Naive thymus-derived CD4-positive, alpha-beta T cell (primary cell): ENCODE measurements at places on chromosomes 5 and 9.
A peak's percentile ranks its signal among the peaks of the same experiment; 100 is the strongest.

GRCh38 chr9:137445275-137445807 is 4.2 kb upstream of the ENTPD8 start:
- H3K27me3 ChIP-seq = no peaks in the 10 kb centered on the region
- H3K36me3 ChIP-seq = no peaks in the 10 kb centered on the region
- H3K4me1 ChIP-seq = peaks cover 18% of the 10 kb centered on the region
- DNase-seq = peak; percentile 68
- no peak overlapping the region for H3K4me3 ChIP-seq

- peak overlapping the region; percentile 87 for H3K27ac ChIP-seq
- peaks cover 8% of the 10 kb centered on the region for H3K36me3 ChIP-seq
- peaks cover 35% of the 10 kb centered on the region for H3K4me1 ChIP-seq
- no peaks in the 10 kb centered on the region for H3K27me3 ChIP-seq
- H3K4me3 ChIP-seq = no peak overlapping the region
- no peak for DNase-seq
These were observed 2.0 kb upstream of the ZNF622 start for GRCh38 chr5:16467363-16468219.

- H3K27ac ChIP-seq = no peak overlapping the region
- DNase-seq = no peak
- H3K36me3 ChIP-seq = no peaks in the 10 kb centered on the region
- H3K4me3 ChIP-seq = no peak overlapping the region
- peaks cover 7% of the 10 kb centered on the region for H3K4me1 ChIP-seq
- H3K27me3 ChIP-seq = no peaks in the 10 kb centered on the region
These were observed 83.7 kb downstream of the GALNT10 start for GRCh38 chr5:154273963-154274827.

DNA sequence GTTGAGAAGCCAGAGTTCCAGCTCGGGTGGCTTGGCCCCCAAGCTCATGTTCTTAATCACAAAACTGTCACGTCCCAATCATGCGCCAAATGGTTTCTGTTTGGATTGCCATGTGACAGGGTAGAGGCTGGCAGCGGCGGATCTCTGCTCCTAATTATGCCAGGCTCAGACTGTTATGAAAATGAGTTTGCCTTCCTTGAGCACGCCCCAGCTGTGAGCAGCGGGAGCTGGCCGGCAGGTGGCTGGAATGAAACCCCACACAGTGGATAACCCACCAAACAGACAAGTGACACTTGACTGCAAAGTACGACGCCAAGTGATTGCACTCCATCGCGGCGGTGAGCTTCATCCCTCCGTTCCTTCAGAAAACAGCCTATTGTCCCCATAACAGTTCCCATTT is 75.4 kb downstream of the CFAP77 start:
- H3K4me3 ChIP-seq = no peak overlapping the region
- DNase-seq = no peak
- no peaks in the 10 kb centered on the region for H3K27me3 ChIP-seq
- peaks cover 23% of the 10 kb centered on the region for H3K4me1 ChIP-seq
- H3K27ac ChIP-seq = no peak overlapping the region
- H3K36me3 ChIP-seq = no peaks in the 10 kb centered on the region

DNA sequence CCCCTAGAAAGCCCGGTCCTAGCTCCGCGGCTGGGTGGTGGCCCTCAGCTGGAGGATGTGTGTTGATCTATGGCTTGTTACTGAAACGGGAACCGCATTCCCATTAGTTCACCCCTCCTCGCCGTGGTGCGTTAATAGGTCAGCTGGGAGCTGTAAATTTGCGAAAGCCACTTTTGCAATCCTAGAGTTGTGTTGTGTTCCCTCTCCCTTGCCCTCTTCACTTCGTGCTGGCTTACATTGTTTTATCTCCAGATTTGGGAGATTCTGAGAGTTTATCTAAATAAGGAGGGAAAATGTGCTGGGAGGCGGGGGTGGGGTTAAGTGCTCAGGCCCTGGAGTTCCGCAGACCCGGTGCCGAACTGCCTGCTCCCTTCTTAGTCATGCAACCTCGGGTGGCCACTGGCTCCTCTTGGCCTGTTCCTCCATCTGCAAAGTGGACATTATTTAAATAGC is 62.8 kb downstream of the HMCN2 start:
- no peaks in the 10 kb centered on the region for H3K36me3 ChIP-seq
- H3K4me3 ChIP-seq = no peak overlapping the region
- no peak for DNase-seq
- H3K27me3 ChIP-seq = no peaks in the 10 kb centered on the region
- H3K27ac ChIP-seq = no peak overlapping the region

GRCh38 chr9:35945341-35946018 is 12.5 kb downstream of the OR2S2 start:
- H3K36me3 ChIP-seq = no peaks in the 10 kb centered on the region
- DNase-seq = peak; percentile 61
- H3K4me1 ChIP-seq = peaks cover 71% of the 10 kb centered on the region
- H3K27me3 ChIP-seq = no peaks in the 10 kb centered on the region

- H3K4me1 ChIP-seq = no peaks in the 10 kb centered on the region
- no peak overlapping the region for H3K4me3 ChIP-seq
- no peak overlapping the region for H3K27ac ChIP-seq
These were observed 28.6 kb downstream of the DAB2IP start for GRCh38 chr9:121679901-121680635.

GRCh38 chr9:18638371-18639249 is 164.7 kb downstream of the ADAMTSL1 start:
- H3K4me1 ChIP-seq = no peaks in the 10 kb centered on the region
- no peaks in the 10 kb centered on the region for H3K27me3 ChIP-seq
- H3K4me3 ChIP-seq = no peak overlapping the region
- no peaks in the 10 kb centered on the region for H3K36me3 ChIP-seq
- no peak for DNase-seq

GRCh38 chr9:78369639-78370219 is 72.8 kb downstream of the PSAT1 start:
- H3K27ac ChIP-seq = no peak overlapping the region

DNA sequence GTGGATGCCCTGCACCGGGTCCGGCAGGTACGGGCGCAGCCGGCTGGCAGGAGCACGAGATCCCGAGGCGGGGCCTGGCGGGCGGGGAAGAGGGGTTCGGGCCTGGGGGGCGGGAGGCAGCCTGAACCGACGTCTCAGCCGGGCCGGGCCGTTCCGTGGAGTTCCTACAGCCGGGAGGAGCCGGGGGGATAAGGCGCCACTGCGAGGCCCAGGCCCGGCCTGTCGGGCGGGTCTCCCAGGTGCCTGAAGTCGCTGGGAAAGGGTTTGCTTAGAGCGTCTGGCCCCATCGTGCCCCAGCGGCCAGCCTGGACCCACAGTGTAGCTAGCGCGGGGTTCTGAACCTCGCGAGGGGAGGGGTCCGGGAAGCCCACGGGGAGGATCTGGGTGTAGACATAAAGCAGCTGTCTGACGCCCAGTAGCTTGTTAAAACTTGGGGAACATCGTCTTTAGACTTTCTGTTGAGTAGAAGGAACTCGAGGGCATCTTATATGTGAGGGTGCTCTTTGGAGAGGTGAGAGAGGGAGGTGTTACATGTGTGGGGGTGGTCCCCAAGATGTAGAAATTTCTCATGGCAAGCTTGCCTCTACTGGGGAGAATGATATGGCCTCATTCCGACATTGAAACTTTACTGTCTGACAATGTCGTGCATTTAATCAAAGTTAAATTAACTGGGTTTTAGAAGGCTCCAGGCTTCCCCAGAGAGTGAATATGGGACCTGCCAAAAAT is 524 bp downstream of the FUBP3 start:
- peaks cover 6% of the 10 kb centered on the region for H3K4me1 ChIP-seq
- H3K27ac ChIP-seq = peak overlapping the region; percentile 85

DNA sequence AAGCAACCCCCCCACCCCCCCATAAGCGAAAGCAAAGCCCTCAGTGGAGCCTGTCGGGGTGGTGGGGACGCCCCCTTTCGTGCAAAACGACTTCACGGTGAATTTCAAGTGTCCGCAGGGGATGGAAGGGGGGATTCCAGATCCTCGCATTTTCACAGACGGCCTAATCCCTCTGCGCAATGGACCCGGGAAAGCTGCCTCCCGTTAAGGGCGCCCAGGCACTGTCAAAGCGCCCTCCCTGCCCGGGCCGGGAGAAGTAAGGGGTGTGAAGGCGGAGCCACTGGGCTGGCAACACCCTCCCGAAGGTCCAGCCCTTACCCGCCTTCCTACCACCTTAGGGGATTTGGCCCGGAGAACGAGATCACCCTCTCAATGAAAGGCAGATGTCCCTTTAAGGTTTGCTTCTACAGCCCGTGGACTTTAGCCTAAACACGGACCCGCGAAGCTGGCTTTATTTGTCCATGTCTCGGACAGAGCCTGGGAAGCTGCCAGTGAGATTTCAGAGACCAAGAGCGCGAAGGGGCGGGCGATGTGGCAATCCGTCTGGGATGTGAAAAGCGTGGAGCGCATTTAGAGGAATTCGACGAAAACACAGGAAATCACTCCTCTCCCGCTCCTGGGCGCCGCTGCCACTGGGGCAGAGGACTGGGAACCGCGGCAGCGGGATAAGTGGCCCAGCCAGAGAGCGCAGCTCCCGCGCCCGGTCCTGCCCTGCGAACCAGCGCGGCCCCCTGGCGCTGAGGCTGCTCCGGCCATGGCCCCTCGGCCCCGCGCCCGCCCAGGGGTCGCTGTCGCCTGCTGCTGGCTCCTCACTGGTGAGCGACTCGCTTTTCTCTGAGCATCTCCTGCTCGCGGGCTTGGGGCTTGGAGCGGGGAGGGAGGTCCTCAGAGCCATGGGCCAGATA is at the start of the genes ITGA1 and PELO:
TSS of gene ITGA1 (plus strand) at position 317 of the 905 bp plus-strand sequence. CDS start at position 755, 438 bp downstream.
TSS of gene PELO (plus strand) at position 317 of the 905 bp plus-strand sequence. CDS start 12,479 bp downstream, outside the sequence.
- peaks cover 15% of the 10 kb centered on the region for H3K4me1 ChIP-seq
- peak; percentile 46 for DNase-seq
- H3K36me3 ChIP-seq = no peaks in the 10 kb centered on the region

- no peaks in the 10 kb centered on the region for H3K27me3 ChIP-seq
- DNase-seq = no peak
- no peak overlapping the region for H3K4me3 ChIP-seq
- H3K27ac ChIP-seq = no peak overlapping the region
These were observed 20.1 kb upstream of the HAPLN1 start for GRCh38 chr5:83740741-83741140.

GRCh38 chr9:87765521-87765920 is 39.6 kb downstream of the CTSL start:
- no peaks in the 10 kb centered on the region for H3K4me1 ChIP-seq
- H3K36me3 ChIP-seq = no peaks in the 10 kb centered on the region
- no peaks in the 10 kb centered on the region for H3K27me3 ChIP-seq
- no peak for DNase-seq
- H3K4me3 ChIP-seq = no peak overlapping the region

DNA sequence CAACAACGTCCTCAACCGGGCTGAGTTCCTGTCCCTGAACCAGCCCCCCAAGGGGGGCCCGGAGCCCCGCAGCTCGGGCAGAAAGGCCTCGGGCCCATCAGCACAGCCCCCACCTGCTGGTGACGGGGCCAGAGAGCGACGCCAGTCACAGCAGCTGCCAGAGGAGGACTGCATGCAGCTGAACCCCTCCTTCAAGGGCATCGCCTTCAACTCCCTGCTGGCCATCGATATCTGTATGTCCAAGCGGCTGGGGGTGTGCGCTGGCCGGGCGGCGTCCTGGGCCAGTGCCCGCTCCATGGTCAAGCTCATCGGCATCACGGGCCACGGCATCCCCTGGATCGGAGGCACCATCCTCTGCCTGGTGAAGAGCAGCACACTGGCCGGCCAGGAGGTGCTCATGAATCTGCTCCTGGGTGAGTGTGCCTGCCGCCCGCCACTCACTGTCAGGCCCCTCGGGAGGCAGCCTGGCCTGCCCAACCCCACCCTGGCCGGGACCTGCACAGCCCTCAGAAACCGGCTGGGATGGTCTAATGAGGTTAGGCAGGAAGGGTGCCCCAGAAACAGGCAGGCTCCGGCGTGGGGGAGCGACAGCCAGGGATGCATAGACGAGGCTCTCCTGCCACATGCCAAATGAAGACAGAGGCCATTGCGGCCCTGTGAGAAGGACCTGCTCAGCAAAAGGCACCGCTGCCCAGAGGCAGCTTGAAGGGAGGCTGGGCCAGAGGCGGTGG is 678 bp downstream of the PLPP7 start:
- H3K27ac ChIP-seq = no peak overlapping the region
- H3K4me1 ChIP-seq = no peaks in the 10 kb centered on the region
- no peak overlapping the region for H3K4me3 ChIP-seq
- no peaks in the 10 kb centered on the region for H3K36me3 ChIP-seq

GRCh38 chr5:73895471-73895870 is 269.5 kb downstream of the ARHGEF28 start:
- no peaks in the 10 kb centered on the region for H3K27me3 ChIP-seq
- no peaks in the 10 kb centered on the region for H3K4me1 ChIP-seq
- H3K36me3 ChIP-seq = no peaks in the 10 kb centered on the region
- H3K27ac ChIP-seq = no peak overlapping the region
- H3K4me3 ChIP-seq = no peak overlapping the region
- DNase-seq = no peak

GRCh38 chr5:57346328-57346727 is 136.3 kb downstream of the ACTBL2 start:
- no peaks in the 10 kb centered on the region for H3K4me1 ChIP-seq
- H3K27me3 ChIP-seq = no peaks in the 10 kb centered on the region
- no peak overlapping the region for H3K4me3 ChIP-seq
- no peak overlapping the region for H3K27ac ChIP-seq
- H3K36me3 ChIP-seq = no peaks in the 10 kb centered on the region

- H3K4me1 ChIP-seq = no peaks in the 10 kb centered on the region
- H3K27ac ChIP-seq = no peak overlapping the region
- no peak for DNase-seq
- H3K27me3 ChIP-seq = no peaks in the 10 kb centered on the region
These were observed 1.5 kb downstream of the CDH6 start for GRCh38 chr5:31194892-31195555.

GRCh38 chr9:137723783-137724445 is 105.1 kb downstream of the EHMT1 start:
- DNase-seq = no peak
- peaks cover 44% of the 10 kb centered on the region for H3K4me1 ChIP-seq
- peak overlapping the region; percentile 14 for H3K4me3 ChIP-seq
- H3K36me3 ChIP-seq = no peaks in the 10 kb centered on the region

GRCh38 chr9:102106439-102106838 is 368.0 kb upstream of the GRIN3A start:
- no peak for DNase-seq
- H3K4me1 ChIP-seq = no peaks in the 10 kb centered on the region
- no peak overlapping the region for H3K4me3 ChIP-seq

DNA sequence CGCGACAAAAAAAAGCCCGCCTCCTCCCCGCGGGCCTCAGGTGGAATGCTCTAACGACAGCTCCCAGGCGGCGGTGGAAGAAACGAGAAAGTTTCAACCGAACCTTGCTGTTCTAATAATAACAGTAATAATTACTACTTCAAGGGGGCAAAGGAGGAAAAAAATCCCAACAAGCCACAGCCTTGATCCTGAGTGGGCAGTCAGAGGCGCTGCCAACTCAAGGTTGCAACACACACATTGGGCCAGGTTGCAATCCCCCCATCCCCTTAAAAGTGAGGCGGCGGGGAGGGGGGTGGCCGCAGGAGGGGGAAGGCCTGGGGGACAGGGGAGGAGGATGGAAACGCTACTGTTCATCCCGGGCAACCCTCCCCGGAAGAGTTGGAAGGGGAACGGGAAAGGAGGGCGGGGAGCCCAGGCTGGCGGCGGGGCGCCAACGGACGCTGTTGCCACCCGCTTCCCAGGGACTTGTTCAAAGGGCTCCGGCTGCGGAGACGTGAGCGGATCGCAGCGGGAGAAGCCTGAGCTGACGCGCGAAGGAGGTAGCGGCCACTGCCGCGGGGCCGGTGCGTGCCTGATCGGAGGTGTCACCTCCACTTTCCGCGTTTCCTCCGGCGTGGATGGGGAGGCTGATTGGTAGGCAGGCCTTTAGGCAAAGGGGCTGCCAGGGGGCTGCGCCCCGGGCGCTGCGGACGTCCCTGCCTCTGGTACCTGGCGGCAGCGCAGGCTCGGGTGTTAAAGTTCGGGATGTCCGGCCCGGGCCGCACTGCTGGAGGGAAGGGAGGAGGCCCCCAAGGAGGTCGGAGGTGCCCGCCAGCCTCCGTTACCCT is 647 bp downstream of the SMARCA2 start:
- no peaks in the 10 kb centered on the region for H3K27me3 ChIP-seq
- DNase-seq = peak; percentile 58
- peak overlapping the region; percentile 98 for H3K4me3 ChIP-seq
- H3K36me3 ChIP-seq = peaks cover 17% of the 10 kb centered on the region

GRCh38 chr5:16626696-16627264 is 10.0 kb upstream of the RETREG1 start:
- DNase-seq = no peak
- no peaks in the 10 kb centered on the region for H3K27me3 ChIP-seq
- no peak overlapping the region for H3K4me3 ChIP-seq
